Lower lobe of right lung (tissue), 2 donors: ENCODE measurements at places on chromosomes 5 and 9. TPM values are rescaled to one million over a fixed set of nuclear protein-coding genes. Genes with fewer than 3 reads are reported as not detected.

The SEMA5A gene
- 29.3 TPM for total RNA-seq

The ANKDD1B gene
- total RNA-seq = 4.3 TPM

The ADRA1B gene
- 3.8 TPM for total RNA-seq

The PCDHB5 gene
- 1.8 TPM for total RNA-seq

The KIF27 gene
- 10.4 TPM for total RNA-seq

The DRD1 gene
- total RNA-seq = 0.62 TPM

The PCDHA1 gene
- total RNA-seq = not detected

The MLANA gene
- total RNA-seq = not detected

The IFNA13 gene
- 1.1 TPM for total RNA-seq

GRCh38 chr5:53557386-53557785, 3.1 kb upstream of the NDUFS4 start:
- no peak for DNase-seq

- DNase-seq = no peak
These were observed 124.6 kb upstream of the TBCA start for GRCh38 chr5:77900691-77901090.

DNA sequence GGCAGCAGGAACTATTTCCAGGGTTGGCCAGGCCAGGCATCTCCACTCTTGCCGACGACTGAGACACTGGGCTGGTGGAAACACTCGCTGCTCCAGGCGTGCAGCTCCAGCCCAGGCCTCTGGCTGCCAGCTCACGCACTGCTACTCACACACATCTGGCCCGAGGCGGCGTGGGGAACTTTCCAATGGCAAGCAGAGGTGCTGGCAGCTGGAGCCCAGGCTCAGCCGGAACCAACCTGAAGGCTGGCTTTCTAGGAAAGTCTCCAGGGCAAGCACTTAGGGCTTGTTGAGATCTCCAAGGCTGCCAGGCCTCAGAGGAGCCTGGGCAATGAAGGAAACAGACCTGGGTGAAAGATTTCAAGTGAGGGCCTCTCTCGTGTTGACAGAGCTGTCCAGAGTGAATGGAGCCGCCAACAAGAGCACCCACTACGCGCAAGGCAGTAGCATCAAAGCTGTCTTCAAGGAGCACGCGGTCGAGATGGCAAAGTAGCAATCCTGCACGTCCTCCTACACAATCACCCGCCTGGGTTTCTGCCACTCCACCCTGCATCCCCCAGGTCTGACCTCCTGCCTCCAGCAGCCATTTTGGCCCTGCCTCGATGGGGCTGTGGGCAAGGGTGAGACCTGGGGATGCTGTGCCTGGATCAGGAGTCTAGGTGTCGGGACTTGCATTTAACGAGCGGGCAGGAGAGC, 14.4 kb downstream of the SH3PXD2B start:
- DNase-seq = peak; percentile 70

DNA sequence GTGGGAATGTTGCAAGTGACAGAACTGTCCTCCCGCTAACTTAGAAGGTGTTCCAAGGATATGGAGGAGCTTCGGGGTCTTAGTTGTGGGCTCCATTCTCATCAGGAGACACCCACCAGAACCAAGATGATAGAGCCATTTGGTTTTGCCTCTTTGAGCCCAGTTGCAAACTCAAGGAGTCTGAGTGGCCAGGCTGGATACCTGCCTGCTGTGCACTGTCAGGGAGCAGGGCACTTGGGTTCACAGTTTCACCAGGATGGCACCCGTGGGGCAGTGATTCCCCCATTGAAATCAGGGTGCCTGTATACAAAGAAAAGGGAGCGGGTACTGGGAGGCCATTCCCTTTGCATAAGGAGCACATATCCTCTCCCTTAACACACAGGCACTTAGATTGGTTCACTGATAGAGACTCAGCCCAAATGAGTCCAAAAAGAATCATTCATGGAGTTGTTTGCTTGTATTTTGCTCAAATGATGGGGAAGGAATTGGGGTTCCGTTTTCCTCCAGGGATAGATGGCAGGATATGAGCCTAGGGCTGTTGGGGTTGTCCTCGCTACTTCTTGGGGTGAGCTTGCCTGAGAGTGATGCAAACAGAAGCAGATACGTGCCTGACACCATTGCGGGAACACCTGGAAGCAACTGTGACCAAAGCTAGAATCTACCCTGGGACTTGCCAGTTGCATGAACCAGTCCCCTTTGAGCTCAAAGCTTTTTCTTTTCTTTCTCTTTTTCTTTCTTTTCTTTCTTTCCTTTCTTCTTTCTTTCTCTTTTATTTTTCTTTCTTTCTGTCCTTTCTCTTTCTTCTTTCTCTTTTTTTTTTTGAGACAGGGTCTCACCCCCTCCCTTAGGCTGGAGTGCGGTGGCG, 1.3 kb upstream of the PRR7 start:
- DNase-seq = no peak

GRCh38 chr9:111484572-111484894, 350 bp upstream of the ECPAS start:
- DNase-seq = no peak

DNA sequence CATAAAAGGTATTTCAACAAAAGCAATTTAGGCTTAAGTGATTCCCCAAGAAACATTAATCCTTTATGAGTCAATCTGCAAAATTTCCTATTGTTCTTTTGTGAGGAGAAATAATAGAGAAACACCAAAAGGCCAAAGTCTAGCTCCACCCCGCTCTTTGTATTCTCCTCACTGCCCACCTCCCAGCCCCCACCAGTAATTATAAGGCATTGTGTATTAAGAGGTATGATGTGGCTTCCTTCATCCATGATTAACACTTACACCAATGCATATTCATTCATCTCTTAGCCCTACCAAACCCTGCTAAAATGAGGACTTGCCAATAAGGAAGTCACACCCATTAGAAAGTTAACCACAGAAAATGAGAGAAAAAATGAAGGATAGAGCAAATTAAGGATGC, 105.3 kb upstream of the SPATA31D4 start:
- no peak for DNase-seq

GRCh38 chr5:80959138-80959537, 1.0 kb upstream of the RASGRF2 start:
- DNase-seq = no peak
